ENCODE measurements at places on chromosomes 2 and 18. TPM values are rescaled to one million over a fixed set of nuclear protein-coding genes. Genes with fewer than 3 reads are reported as not detected.

PIEZO2 gene
- 37.7 TPM for total RNA-seq

- DNase-seq = no peak
These were observed 597.5 kb downstream of the SLC4A3 start for GRCh38 chr2:220224691-220225543.

SLC66A2 gene
- 53.4 TPM for total RNA-seq

GRCh38 chr2:42849311-42849710 lies 56.9 kb upstream of the HAAO start:
- DNase-seq = no peak

GAD1 gene
- not detected for total RNA-seq

GLB1L gene
- 19.5 TPM for total RNA-seq
